Fibroblast of lung (primary cell): ENCODE measurements at places on chromosomes 2 and 18.

DNA sequence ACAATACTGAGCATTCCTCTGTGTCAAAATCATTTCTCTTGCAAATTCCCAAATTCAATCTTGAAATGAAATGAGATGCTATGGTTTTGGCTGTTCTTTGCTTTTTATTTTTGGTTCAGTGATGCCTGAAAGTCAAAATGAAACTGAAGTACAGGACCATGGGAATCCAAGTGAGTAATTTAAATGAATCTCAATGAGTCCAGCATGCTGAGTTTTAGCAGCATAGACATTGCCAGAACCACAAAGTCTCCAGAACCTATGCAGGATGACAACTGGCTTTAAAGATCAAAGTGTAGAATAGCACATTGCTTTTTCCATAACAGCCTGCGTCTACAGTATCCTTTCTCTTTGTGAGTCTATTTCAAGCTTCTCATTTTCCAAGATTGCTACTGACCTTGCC is 1050.7 kb upstream of the PIK3C3 start:
- DNase-seq = peak; percentile 63

- no peak for DNase-seq
Measured at GRCh38 chr2:143828763-143829537, 691.0 kb downstream of the ZEB2 start.

DNA sequence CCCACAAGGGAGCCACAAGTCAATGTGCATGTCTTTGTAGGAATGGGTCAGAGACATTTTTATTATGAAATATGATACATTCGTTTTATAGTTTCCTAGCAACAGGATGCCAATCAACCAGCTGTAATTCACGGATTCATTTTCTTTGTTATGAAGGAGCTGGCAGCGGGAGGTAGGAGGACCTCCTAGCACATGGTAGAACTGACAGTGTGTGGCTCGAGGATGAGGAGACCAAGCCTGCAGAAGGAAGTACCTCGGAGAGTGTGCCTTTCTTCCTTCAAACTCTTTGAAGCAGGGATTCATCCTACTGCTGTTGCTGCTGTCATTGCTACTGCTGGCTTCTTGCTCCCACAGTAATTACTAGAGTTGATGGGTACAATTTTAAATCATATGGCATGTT is 504.8 kb upstream of the KLHL29 start:
- DNase-seq = no peak

DNA sequence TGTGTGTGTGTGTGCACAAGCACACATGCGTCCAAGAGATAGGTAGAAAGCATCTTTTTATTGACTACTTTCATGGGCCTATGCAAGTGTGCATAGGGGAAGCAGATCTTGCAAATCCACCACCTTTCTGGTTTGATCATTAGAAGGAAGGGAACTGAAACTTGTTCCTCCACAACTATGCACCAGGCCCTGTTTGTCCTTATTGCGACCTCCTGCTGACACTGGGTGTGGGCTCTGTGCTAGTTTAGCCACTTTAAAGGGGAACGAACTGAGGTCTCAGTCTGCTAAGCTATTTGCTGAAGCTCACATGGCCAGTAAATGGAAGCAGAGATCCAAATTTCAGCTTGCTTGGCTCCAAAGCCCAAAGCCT is 32.1 kb upstream of the INSIG2 start:
- no peak for DNase-seq

GRCh38 chr2:17752892-17753802 is 463 bp downstream of the SMC6 start:
- peak; percentile 27 for DNase-seq

- DNase-seq = no peak
Measured at GRCh38 chr2:128797533-128797932, 478.9 kb upstream of the HS6ST1 start.

GRCh38 chr2:187962538-187962937 is 329.1 kb upstream of the GULP1 start:
- no peak for DNase-seq

GRCh38 chr2:21422724-21423522 is 299.2 kb downstream of the TDRD15 start:
- DNase-seq = peak; percentile 24

DNA sequence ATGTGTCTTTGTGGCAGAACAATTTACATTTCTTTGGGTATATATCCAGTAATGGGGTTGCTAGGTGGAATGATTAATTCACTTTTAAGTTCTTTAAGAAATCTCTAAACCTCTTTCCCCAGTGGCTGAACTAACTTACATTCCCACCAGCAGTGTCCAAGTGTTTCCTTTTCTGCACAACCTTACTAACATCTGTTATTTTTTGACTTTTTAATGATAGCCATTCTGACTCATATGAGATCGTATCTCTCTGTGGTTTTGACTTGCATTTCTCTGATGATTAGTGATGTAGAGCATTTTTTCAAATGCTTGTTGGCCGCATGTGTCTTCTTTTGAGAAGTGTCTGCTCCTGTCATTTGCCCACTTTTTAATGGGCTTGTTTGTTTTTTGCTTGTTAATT is 43.1 kb upstream of the PTH2R start:
- peak; percentile 68 for DNase-seq

GRCh38 chr18:54672846-54673475 is 81.9 kb downstream of the DYNAP start:
- DNase-seq = peak; percentile 73

GRCh38 chr2:68295516-68295915 is 24.2 kb downstream of the CNRIP1 start:
- no peak for DNase-seq

GRCh38 chr2:20728114-20728758 is 61.3 kb downstream of the GDF7 start:
- DNase-seq = peak; percentile 77

DNA sequence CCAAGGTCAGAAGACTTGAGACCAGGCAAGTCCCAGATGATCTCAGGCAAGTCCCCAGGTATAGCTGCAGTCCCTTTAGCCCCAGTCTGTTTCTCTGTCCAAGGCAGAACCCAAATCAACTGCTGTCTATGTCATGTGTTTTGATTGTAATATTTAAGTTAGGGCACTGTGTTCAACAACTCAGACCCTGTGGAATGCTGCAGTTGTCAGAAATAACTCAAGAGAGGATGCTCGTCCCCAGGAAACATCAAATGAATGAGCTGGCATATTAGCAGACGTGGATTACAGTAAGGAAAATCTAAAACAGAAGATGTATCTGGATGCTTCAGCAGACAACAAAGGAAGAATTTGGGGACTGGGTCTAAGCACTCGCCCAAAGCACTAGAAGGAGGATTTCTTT is 70.1 kb downstream of the BCL11A start:
- DNase-seq = peak; percentile 46

- DNase-seq = no peak
Measured at GRCh38 chr18:5626130-5626880, 82.5 kb upstream of the EPB41L3 start.

DNA sequence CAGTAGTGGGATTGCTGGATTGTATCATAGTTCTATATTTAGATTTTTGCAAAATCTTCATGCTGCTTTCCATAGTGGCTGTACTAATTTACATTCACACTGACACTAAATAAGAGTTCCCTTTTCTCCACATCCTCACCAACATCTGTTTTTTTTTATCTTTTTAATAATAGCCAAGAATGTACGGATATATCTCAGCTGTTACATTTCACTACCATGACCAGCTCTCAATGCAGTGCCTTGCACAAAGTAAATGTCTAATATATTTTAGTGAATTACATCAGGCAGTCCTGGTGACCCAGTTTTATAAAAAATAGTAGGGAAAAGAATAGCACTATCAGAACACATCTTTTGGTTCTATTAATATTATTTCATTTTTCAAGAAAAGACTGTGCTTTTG is 161.8 kb downstream of the LNPK start:
- DNase-seq = peak; percentile 58

- peak; percentile 100 for DNase-seq
Measured at GRCh38 chr2:195898505-195899191, 170.0 kb downstream of the DNAH7 start.

GRCh38 chr2:143779021-143779420 is 649.8 kb downstream of the ARHGAP15 start:
- peak; percentile 79 for DNase-seq

GRCh38 chr2:195709901-195710806 is 53.1 kb downstream of the SLC39A10 start:
- peak; percentile 75 for DNase-seq

DNA sequence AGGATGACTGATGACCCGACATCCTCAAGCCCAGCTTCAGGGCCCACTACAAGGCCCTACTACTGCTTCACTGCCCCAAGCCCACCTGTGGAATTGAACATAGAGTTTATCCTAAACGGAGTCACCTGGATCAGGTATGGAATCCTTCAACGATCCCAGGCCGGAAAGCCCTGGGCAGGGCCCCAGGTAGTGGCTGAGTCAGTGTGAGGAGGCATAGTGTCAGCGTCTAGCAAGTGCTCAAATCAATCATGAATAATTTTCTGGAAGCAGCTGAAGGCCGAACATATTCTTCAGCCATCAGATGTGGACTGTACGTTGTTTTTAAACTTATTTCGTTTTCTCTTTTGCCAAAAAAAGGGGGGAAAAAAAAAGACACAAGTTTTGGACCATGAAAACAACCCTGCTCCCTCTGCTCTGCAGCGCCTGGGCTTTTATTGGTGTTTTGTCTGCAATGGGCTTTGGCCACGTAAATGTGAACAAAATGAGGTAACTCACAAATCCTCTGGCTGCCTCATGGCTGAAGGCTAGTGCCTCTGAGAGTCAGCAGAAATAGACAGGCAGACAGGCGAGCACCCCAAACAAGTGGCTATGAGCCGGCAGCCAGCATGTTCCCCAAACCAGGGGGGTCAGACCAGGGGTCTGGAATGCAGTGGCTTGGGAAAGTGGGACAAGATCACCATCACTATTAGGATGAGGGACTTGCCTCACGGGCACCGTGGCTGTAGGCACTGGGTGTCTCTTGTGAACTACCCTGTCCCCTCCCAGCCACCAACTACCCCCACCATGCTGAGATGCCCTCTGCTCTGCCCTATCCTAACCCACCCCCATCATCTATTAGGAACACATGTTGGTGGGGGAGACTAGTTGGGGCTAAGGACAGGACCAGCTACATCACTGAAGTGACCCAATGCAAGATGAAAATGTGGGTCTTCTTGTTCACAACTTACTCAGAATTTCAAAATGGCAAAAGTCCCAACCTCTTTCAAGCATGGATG is 51.4 kb downstream of the TTC32 start:
- DNase-seq = no peak
